ENCODE measurements at places on chromosomes 7 and 10.
A peak's percentile ranks its signal among the peaks of the same experiment; 100 is the strongest.

GRCh38 chr7:17184805-17185689 lies 113.4 kb upstream of the AHR start:
- DNase-seq, result no peak

- DNase-seq, result no peak
Observed at GRCh38 chr10:15871823-15872222, 11.5 kb upstream of the MINDY3 start.

- DNase-seq, result no peak
Observed at GRCh38 chr7:30330134-30331111, 46.0 kb downstream of the ZNRF2 start.

- no peak for DNase-seq
Observed at GRCh38 chr7:153389261-153389660, 629.7 kb downstream of the ACTR3B start.

- peak; percentile 50 for DNase-seq
Observed at GRCh38 chr10:71964098-71964742, at the start of gene CHST3. Gene CHST3 (plus strand): TSS chr10:71964395. CDS start chr10:72005843, 41,448 bp downstream.

- DNase-seq, result peak; percentile 76
Observed at GRCh38 chr10:11551916-11552602, 59.4 kb downstream of the USP6NL start.

DNA sequence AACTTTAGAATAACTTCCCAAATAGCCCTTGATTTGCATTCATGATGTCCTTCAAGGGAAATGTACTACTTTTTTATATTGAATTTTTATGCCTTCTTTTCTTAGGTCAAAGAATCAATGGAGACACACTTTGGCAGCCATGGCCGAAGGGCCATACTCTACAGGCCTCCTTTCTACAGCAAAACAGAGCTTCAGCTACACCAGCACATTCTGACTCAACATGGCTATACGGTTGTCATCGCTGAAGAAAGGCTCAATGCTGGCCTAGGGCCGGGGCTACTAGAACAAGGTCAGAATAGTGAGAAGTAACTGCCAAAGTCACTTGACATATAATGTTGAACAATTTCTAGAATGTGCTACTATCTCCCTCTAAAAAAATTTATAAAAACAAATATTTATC lies 27.0 kb downstream of the CPED1 start:
- DNase-seq, result no peak

GRCh38 chr7:127715272-127715671 lies 63.3 kb downstream of the SND1 start:
- DNase-seq, result no peak

DNA sequence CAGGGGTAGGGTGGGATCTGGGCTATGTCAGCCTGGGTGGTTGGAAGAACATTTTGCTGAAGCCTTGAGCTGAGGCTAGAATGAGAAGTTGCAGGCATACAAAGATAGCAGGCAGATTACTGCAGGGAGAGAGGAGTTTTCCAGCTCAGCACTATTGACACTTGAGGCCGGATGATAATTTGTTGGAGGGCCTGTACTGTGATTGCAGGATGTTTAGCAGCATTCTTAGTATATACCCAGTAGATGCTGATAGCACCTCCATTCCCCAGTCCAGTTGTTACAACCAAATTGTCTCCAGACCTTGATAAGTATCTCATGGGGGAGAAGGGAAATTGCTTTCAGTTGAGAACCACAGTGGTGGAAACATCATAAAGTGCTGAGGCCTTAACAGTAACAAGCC lies 158.6 kb upstream of the CHRM2 start:
- DNase-seq, result no peak

GRCh38 chr7:133252506-133252857 lies 396 bp upstream of the EXOC4 start:
- DNase-seq, result no peak

DNA sequence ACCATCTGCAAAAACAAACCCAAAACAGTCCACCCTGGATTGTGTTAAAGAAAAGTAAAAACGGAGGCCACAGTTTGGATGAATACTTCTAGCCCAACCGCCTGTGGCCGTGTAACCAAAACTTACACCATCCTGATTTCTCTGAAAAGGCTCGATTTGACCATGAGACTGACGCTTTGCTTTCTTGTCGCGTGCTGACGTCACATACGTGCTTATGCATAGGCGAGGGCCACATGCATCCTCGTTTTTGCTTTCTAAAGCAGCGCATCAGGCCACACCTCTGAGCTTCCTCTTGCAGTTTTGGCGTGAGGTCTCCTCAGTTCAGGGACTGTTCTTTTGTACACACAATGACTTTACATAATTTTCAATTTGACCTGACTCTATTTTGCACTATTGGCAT lies 526.6 kb downstream of the GLRX3 start:
- no peak for DNase-seq

GRCh38 chr10:15209827-15210509 lies 41.5 kb upstream of the NMT2 start:
- DNase-seq, result peak; percentile 78

DNA sequence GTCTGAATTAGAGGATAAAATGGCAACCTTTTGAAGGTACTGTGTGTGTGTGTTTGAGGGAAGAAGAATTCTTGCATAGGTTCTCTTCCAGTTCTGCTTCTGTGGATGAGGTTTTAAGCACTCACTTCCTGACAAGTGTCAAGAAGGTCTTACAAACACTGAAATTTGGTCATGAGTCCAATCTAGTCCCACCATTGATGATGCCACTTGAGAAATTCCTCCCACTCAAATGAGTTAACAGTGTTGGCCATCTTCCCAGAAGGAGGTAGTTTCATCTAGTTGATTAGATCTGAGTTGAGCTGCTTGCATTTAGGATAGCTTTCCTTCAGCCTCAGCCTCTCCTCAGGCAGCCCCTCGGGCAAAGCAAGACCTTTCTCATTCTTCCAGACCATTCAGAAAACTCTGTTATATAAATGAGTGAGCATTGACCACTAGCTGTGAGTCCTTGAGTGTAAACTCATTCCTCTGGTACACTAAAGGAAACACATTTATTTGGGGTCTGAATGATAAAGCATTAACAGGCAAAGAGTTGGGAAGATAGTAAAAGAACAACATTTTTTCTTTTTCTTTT lies 189.5 kb downstream of the TRIL start:
- no peak for DNase-seq

DNA sequence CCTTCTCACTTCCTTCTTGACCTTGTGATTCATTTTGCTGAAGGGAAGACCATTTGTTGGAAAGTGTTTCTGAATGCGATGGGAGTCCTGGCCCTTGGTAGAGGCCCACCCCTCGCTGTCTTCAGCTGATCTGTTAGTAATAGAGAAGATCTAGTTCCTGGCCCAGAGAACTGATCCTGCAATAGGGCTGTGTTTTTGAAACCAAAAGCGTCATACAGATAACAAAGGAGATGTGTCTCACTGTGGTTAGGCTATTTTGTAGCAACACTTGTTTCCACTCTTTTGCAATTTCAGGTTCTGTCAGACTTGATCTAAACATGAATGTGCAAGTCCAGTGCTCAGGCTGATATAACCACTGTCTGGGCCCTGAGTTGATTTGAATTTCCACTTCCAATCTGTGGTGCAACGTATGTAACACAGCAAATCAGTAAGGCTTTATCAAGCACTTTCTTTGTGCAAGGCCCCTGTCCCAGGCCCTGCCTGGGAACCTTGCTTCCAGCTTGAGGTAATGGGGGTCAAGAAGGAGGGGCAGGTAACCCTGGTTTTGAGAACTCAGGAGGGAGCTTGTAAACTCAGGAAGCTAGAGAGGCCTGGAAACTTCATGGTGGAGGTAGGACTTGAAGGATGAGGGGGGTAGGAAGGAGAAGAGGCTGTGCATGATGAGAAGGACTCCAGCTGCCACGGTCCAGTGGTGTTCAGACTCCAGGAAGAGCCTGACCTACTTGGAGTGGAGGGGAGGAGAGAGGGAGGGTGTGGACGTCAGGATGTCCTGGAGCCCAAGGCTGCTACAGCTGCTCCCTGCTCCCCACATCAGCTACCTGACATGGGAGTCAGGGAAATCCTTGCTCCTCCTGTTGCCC lies 42.2 kb upstream of the SRGN start:
- peak; percentile 20 for DNase-seq

DNA sequence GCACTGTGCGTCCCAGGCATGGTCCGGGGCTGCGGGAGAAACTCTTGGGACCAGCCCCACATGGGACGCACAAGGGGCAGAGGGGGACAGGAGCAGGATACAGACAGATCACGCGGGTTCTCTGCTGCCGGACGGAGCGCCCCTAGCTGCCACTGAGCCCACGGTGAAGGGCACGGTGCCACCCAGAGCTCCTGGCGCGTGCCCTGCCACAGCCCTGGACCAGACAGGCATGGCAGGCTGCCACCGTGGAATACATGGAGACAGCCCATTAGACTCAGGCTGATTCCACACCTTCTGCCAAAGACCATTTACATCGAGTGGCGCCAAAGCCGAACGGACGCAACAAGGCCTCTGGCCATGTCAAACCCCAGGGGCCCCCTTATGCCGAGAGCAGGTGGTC lies 90.4 kb downstream of the MAD1L1 start:
- no peak for DNase-seq

GRCh38 chr10:88534072-88534665 lies 48.9 kb downstream of the RNLS start:
- no peak for DNase-seq

DNA sequence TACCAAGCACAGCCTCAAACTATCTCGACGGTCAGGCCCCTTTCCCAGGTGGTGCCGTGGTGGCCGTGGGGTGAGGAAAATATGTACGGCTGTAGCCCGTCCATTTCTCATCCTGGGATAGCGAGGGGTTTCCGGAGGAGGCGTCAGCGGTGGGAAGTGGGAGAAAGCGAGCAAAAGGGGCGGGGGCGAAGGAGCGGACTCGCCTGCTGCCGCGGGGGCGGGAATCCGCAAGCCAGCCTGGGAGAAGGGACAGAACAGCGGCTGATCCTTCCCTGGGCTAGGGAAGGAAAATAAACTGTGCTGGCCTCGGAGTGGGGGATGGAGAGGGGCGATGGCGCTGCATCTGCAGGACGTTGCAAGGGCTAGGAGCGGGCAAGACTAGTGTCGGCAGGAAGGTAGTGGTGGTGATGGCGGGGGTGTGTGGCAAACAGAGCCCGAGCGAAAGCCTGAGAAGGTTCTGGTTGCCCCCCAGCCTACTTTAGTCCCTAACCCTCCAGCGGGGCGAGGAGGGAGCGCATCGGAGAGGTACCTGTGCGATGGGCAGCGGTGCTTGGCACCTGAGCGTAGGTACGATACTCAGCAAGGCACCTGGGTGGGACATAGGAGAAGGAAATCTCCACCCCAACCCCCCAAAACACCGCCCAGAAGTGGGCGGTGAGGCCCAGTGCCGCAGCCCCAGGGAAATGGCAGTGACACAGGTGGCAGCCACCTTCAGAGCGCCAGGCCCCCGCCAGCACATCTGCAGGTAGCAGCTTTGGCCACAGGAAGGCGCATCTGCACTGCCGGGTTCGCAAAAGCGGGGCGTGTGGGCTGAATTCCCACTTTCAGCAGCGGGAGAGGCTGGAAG lies 49.9 kb upstream of the STEAP1B start:
- peak; percentile 48 for DNase-seq

DNA sequence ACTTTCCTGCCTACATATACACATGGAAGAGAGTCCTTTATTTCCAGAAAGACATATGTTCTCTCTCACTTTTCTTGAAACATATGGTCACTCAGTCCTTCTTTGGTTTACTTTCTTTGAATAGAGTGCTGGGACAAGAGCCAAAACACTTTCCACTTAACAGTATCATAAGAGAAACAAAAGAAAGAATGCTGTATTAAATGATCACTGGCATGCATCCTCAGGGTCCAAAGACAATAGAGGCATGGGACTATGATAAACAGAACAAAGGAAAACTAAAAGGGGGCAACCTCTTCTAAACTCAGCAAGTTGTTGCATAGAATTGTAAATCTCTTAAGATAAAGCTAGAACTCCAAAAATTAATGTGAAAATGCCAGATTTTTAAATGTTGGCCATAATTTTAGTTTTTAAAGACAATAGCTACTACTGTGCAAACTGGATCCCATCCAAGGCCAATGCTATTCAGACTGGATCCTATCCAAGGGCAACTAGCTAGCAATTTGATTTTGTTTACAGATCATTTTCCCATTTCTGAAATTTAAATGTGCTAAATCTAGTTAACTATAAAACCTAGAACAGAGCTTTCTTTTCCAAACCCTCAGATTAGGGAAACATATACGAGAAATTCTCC lies 687.5 kb downstream of the SORCS3 start:
- DNase-seq, result no peak

- peak; percentile 81 for DNase-seq
Observed at GRCh38 chr7:105759670-105760550, 116.5 kb downstream of the ATXN7L1 start.

GRCh38 chr7:1944619-1945210 lies 274.6 kb downstream of the ELFN1 start:
- DNase-seq, result no peak

- DNase-seq, result no peak
Observed at GRCh38 chr7:69864822-69865221, 266.5 kb downstream of the AUTS2 start.

GRCh38 chr7:108017776-108018151 lies 14.8 kb upstream of the LAMB1 start:
- DNase-seq, result no peak
